ENCODE measurements at places on chromosomes 6 and 20.

GRCh38 chr6:168116438-168116974, 37.5 kb upstream of the FRMD1 start:
- DNase-seq = no peak

GRCh38 chr20:24007758-24008157, 19.2 kb upstream of the GGTLC1 start:
- DNase-seq = no peak

- DNase-seq = no peak
These were observed 404 bp downstream of the CEP162 start for GRCh38 chr6:84227044-84227433.

DNA sequence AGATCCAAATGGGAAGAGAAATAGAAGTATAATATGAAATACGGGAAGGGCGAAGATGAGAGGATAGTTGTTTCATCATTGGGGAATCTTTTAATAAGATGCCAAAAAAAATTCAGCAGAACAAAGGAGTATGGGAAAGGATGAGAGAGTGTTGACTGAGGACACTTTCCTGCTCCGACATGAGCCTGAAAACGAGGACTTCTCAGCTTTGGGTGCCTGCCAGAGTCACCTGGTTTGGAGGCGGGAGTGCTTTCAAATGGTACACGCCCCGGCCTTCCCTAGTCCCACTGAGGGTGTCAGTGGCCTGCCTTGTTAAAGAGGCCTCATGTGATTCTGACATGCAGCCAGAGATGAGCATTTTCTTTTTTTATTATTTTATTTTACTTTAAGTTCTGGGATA, 250.9 kb downstream of the ANKRD60 start:
- DNase-seq = no peak

- DNase-seq = no peak
These were observed 5.6 kb upstream of the FAM50B start for GRCh38 chr6:3843379-3844096.
